ENCODE measurements at places on chromosomes 6 and 20. TPM values are rescaled to one million over a fixed set of nuclear protein-coding genes. Genes with fewer than 3 reads are reported as not detected.

GRCh38 chr6:139919107-139920026 lies 544.9 kb upstream of the CITED2 start:
- DNase-seq = no peak

DNA sequence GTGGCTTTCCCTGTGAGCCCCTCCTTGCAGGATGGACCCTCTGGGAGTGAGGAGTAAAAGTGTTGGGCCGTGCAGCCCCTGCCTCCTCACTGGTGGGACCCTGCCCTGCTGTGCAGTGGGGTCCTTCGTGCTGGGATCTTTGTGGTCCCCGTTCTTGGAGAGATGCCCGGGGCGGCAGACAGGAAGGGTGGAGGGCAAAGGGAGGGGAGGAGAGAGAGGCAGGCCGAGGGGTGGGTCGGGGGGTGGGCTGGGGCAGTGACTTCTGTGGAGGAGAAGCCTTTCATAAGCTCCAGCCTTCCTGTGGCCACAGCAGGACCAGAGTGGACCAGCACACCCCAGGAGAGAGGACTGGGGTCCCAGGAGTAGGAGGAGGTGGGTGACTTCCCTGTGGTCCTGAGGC lies at the start of gene COL20A1:
TSS of gene COL20A1 (plus strand) at position 283 of the 400 bp plus-strand sequence. CDS start 1,922 bp downstream, outside the sequence.
- no peak for DNase-seq

- no peak for DNase-seq
Observed at GRCh38 chr20:57810511-57811373, 100.9 kb upstream of the PMEPA1 start.

GRCh38 chr6:10554826-10555225 lies 33.7 kb downstream of the GCNT2 start:
- DNase-seq = no peak

DNA sequence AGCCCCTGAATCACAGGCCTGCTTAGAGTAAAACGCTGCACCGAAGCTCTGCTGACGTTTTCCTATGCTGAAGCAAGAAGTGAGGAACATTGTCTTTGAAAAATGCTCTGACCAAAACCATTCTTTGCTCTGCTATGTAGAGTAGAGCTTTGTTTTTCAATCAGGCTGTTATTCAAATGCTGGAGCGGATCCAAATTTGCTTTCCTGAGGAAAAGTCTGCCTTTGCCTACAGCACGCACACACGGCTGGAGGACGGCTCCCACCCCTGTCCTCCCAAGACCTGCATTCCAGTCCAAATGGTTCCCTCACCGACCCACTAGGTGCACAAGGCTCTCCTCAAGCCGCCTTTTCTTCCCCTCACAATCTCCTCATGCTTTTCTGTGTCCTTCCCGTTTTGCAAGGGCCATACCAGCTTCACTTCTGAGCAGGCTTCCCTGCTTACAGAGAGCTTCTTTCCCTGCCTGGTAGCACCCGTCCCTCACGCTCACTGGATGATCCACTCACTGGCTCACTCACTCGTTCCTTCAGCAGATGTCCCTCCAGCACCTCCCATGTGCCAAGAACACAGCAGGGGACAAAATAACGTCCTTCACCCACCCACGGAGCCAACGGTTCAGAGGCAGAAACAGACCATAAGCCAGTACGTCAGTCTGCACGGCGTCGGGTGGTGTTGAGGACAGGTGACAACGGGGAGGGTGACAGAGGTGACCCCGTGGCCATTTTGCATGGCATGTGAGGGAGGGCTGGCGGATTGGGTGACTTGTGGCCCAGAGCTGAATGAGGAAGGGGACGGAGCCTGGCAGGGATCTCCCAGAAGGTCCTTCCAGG lies 137.9 kb upstream of the NEDD9 start:
- no peak for DNase-seq

Gene C6orf132
- total RNA-seq = 1.3 TPM

Gene DAAM2
- total RNA-seq = 66.1 TPM

Gene SAMD10
- total RNA-seq = 6.2 TPM

Gene CCN5
- total RNA-seq = 152 TPM
